ENCODE measurements at places on chromosomes 12 and 14. TPM values are rescaled to one million over a fixed set of nuclear protein-coding genes. Genes with fewer than 3 reads are reported as not detected.

DNA sequence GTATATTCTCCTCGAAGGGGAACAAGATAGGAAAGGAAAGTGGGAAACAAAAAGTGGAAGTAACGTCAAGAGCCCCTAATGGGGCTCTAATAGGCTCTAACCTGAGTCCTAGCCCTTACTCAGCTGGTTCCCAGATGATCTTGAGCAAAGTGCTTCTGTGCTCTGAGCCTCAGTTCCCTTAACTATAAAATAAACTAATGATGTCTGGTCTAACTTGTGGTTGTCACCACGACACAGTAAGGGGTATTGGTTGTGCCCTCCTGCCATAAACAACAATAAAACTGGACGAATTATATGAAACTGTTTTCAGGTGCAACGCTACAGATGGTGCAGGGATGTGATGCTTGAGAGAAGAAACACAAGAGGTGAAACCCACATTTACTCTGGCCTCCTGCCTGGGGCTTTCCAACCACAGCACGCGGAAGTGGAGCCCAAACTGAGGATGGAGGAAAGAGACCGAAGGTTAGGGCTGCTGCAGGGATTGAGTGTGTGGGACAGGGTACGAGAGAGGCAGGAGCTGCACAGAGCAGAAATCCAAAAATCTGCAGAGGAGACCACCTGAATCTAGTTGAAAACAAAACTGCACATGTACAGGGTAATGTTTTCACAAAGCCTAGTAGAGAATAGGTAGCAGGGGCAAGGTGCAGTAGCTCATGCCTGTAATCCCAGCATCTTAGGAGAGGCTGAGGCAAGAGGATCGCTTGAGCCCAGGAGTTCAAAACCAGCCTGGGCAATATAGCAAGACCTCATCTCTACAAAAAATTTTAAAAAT lies 45.6 kb upstream of the BCL2L14 start:
- DNase-seq: no peak

DNA sequence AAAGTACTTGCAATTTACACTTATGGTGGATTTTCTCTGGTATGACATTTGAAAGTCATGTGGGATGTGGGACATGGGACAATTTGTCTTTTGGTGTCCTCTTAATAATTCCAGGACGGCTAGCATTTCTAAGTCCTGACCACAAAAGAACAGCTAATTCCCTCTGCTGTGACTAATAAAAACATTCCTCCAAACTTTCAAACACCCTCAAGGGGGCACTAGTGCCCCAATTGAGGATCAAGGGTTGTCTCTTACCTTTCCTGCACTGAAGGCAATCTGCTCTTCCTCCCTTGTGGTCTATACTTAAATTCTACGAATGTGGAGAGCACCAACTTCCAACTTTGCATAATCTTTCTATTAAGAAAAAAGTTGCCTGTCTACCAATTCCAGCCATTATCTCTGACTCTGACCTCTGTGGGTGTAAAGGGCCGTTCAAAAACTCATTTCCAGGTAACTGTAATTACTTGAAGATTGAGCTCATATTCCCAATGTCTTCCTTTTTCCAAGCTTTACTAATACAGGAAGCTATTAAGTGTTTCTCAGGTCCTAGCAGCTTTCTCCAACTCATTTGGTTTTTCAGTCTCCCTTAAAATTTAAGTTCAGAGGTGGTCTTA lies 210.2 kb downstream of the PTPRO start:
- no peak for DNase-seq

RGS6 gene
- 2.9 TPM for polyA plus RNA-seq

- DNase-seq: no peak
Measured at GRCh38 chr14:91230397-91231035, 14.0 kb downstream of the GPR68 start.

RFX4 gene
- not detected for polyA plus RNA-seq

GRCh38 chr14:21352587-21352986 lies 31.2 kb downstream of the SUPT16H start:
- no peak for DNase-seq

GRCh38 chr12:6534695-6534944 lies 303 bp downstream of the GAPDH start:
- DNase-seq: no peak

DNA sequence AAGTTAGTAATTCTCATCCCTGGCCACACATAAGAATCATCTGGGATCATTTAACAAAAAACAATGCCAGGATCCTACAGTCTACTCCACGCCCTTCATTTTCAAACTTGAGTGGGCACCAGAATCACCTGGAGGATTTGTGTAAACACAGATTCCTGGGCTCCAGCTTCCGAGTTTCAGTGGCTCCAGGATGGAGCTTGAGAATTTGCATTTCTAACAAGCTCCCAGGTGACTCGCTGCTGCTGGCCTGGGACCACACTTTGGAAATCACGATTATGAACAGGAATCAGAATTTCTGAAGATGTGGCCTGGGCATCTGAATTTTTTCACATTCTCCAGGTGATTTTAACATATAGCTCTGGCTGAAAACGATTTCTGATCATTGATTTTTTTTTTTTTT lies 234.8 kb downstream of the CACNA1C start:
- DNase-seq: no peak

GRCh38 chr14:66426451-66426850 lies 59.7 kb upstream of the CCDC196 start:
- no peak for DNase-seq
